ENCODE measurements at places on chromosomes 1 and 21.

- DNase-seq: no peak
These were observed 103.5 kb downstream of the HMCN1 start for GRCh38 chr1:185837711-185838110.

GRCh38 chr1:241411776-241412338, 54.9 kb upstream of the RGS7 start:
- DNase-seq: no peak

DNA sequence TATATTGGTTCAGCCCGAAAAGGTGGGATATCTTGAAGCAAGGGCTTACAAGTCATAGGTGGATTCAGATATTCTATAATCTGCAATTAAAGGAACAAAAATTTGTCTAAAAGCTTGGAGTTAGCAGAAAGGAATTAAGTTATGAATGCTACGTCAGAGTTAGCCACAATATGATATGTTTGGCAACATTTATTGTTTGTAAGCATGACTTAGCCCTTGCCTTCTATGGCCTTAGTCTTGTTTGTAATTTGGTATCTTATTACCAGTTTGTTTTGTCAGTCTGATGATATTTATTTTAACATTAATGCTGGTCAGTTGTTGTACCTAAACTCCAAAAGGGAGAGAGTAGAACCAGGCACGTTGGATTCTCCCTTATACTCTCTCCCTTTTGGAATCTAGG, 43.1 kb upstream of the SUCO start:
- DNase-seq: no peak

- no peak for DNase-seq
These were observed 28.1 kb upstream of the PPP2R5A start for GRCh38 chr1:212257157-212257556.

DNA sequence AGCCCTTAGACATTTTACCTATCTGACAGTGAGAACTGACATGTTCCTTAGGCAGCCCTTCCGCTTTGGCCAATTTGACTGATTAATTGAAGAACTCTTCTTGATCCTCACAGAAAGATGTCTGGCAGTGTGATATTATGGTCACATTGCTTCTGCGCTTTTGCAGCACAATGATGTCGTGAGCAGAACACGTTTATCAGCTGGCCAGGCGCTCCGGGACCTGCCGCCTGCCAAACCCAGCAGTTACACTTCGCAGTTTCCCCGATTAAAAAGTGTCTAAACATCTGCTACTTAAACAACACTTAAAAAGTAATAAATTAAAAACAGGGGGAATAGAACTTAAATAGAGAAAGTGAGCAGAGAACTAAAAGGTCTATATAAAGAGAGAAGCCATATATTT, 103.5 kb upstream of the ETS2 start:
- no peak for DNase-seq

DNA sequence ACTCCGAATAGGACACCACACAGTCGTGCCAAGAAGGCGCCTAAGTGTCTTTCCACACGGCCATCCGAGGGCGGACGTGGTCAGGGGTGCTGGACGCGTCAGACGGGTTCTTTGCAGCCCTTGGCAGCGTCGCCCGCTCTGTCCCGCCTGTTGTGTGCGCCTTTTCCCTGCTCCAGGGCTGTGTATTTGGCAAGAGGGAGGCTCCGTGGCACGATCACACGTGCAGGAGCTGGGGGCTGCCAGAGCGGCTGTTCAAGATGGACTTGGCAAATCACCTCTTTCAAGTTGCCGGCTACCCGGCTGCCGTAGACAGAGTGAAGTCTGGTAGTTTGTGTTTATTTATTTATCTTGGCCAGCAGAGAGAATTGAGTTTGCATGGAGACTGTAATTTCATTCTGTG, 31.9 kb downstream of the PRKCZ start:
- DNase-seq: no peak

- no peak for DNase-seq
These were observed 45.5 kb upstream of the ETS2 start for GRCh38 chr21:38760017-38760761.

GRCh38 chr1:41242342-41243078, 404 bp upstream of the SCMH1 start:
- DNase-seq: peak; percentile 27

- DNase-seq: peak; percentile 15
These were observed 240.1 kb downstream of the DISC1 start for GRCh38 chr1:231866392-231867331.

DNA sequence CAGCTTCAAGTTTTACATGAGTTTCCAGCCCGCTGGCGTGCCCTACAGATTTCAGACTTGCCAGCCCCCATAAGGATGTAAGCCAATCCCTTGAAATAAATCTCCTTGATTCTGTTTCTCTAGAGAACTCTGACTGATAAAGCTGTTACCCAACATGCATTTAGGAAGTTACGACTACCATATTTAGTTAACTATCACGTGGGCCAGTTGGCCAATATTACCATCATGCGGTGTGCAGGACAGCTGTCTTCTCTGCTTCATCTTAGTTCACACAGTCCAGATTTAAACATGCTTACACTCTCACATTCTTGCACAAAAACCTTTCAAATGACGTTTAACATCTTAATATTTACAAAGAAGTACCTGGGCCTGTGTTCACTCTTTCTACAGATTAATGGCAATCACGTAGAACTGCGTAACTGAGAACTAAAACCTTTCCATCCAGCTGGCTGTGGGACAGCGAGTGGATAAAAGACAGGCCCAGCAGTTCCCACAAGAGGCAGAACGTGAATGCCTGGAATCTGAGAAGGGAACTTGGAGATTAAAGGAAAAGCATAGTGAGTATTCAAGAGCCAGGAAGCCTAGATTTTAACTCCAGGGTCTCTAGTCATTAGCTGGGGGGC, 20.8 kb downstream of the FAM177B start:
- no peak for DNase-seq

DNA sequence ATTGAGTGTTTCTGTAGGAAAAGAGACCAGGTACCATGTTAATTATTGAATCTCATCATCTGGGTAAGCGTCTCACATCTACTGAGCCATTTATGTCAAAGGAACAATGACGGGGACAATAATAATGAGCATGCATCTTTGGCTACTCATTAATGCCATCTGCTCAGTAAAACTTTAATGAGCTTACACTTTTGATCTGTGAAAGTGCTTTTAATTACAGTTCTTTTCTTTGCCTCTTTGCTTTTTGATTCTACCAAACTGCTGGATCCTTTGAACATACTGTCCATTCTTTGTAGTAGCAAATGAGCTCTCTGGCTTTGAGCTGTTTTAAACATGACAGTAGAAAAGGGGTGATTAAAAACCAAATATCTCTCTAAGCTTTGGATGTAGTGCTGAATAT, 181.2 kb upstream of the IVNS1ABP start:
- DNase-seq: no peak

- no peak for DNase-seq
These were observed 107.3 kb upstream of the POU3F1 start for GRCh38 chr1:38153778-38154470.

- no peak for DNase-seq
These were observed 99.7 kb downstream of the RIPK4 start for GRCh38 chr21:41667136-41667535.

- DNase-seq: peak; percentile 14
These were observed 93.1 kb upstream of the HAO2 start for GRCh38 chr1:119275145-119276134.

- no peak for DNase-seq
These were observed 143.7 kb upstream of the ETS2 start for GRCh38 chr21:38661889-38662568.

DNA sequence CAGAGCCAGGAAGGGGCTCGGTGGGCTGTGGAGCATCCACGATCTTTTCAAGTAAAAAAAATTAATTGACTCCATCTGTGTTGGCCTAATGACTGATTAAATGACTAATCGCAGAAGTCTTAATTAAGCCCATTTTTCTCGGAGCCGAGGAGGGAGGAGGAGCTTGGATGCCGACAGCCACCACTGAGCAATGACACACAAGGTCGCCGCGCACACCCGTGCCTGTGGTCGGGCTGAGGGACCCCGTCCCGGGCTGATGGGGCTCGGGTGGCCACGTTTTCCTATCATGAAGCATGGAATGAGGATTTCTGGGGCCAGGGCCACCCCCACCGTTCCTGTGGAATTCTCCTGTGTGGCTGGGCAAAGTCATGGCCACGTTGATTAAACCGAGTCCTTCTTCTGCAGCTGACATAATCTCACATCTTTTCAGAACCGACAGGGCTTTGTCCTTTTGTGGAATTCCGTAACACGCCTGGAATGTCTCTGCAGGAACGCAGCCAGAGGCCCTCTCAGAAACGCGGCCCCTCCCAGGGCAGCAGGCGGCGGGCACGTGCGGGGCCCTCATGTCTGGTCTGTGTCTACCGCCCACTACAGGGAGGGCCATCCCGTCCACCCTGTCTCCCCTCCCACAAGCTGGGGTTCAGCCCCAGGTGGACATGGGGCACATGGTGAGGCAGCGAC, 60.7 kb downstream of the MORN1 start:
- DNase-seq: no peak

DNA sequence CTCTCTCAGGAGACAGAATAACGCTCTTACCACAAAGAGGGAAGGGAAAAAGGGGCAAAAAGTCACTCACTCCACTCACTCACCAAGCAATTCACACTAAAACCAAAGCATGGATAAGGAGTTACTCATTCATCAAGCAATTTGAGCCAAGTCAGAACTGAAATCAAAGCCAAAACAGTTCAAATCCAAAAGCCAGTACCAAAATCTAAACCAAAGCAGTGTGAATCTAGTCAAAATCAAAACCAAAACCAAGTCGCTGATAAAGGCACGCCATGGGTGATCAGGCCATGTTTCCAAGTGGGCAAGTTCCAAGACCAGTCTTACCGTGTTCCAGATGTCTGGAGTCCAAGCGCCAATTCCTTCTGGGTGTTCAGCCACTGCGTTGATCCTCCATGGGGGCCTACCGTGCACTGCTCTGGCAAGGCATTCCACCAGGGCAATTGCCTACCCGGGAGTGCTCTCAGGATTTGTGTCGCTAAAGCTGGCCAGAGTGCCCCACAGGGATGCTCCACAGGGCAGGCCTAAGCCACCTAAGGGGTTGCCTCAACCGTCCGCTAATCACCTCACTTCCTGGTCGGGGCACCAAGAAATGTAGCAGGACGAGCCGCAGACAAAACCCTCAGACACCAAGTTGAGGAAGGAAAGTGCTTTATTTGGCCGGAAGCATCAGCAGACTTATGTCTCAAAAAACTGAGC, 142.3 kb downstream of the TRIM33 start:
- DNase-seq: no peak
